ENCODE measurements at places on chromosomes 5 and 9. TPM values are rescaled to one million over a fixed set of nuclear protein-coding genes. Genes with fewer than 3 reads are reported as not detected.

Gene EIF4E1B
- total RNA-seq = not detected

Gene WDR38
- not detected for total RNA-seq

Gene SCGB3A1
- total RNA-seq = 101 TPM

- no peak overlapping the region for H3K4me3 ChIP-seq
- H3K27me3 ChIP-seq = no peaks in the 10 kb centered on the region
- peaks cover 19% of the 10 kb centered on the region for H3K4me1 ChIP-seq
- DNase-seq = no peak
These were observed 235.0 kb downstream of the ACTL7B start for GRCh38 chr9:108620767-108621166.

DNA sequence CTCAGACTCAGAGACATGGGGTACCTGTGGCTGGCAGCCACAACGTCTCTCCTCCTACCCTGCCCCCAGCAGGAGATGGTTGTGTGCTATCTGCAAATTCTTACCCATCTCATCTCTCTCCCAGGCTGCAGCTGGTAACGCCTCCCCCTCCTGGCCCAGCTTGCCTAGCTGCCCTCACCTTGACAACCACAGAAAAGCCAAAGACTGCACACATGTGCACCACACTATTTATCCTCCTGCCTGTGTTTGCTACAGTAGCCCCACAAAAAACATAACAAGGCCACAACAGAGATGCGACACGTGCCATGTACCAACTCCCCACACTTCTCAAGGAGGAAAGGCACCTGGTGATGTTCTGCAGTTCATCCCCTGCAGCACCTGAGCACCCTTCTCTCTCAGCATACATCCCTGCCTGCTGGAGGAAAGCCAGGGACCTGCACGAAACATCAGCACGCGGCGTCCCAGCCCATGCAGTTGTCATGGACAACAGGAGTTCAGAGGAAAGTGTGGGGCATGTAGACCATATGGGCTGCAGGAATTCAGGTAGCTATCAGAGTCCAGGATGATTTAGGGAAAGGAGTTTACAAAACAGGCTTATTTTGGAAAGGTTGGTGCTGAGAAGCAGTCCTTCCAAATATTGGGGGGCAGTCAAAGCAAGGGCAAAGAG, 168.7 kb downstream of the C5orf15 start:
- H3K4me1 ChIP-seq = no peaks in the 10 kb centered on the region
- H3K27ac ChIP-seq = no peak overlapping the region
- DNase-seq = no peak
- no peaks in the 10 kb centered on the region for H3K27me3 ChIP-seq
- H3K4me3 ChIP-seq = no peak overlapping the region

DNA sequence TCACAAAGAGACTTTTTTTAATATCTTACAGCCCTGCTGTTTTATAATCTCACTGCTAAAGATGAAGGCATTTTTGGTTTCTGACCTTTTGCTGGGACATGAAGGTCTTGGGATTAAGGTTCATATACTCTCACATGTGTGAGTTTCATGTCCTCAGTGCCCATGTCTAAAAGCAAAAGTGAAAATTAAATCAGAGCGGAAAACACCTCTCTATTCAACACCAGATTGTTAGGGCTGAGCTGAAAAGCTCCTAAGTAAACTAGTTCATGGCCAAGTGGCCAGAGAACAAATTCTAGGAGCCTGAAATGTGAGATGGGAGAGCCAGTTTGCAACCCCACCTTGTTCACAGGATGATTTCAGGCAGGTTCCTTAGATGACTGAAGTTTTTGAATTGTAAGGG, 110.9 kb downstream of the GRIA1 start:
- H3K4me1 ChIP-seq = no peaks in the 10 kb centered on the region
- no peaks in the 10 kb centered on the region for H3K36me3 ChIP-seq
- H3K4me3 ChIP-seq = no peak overlapping the region
- H3K27me3 ChIP-seq = no peaks in the 10 kb centered on the region
- no peak overlapping the region for H3K27ac ChIP-seq

DNA sequence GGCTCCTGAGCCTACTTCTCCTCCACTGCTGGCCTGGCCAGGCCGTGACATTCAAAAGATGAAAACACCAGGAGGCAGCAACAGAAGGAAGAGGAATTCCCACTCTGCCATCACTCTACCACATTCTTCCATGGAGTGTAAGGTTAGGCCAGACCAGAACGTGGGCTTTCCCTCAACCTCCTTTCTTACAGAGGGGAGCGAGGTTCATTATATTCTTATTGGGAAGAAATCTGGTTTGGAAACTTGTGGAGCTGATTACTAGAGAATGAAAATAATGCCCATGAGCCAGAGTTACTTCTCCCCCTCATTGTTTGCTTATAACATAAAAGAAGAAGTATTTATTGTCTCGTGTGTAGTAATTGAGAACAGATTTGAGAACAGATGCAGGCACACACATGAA, 136.3 kb upstream of the BASP1 start:
- H3K4me3 ChIP-seq = no peak overlapping the region
- DNase-seq = no peak

Data from esophagus squamous epithelium (tissue), 5 donors.